ENCODE measurements at places on chromosomes 16 and 17.
A peak's percentile ranks its signal among the peaks of the same experiment; 100 is the strongest.

DNA sequence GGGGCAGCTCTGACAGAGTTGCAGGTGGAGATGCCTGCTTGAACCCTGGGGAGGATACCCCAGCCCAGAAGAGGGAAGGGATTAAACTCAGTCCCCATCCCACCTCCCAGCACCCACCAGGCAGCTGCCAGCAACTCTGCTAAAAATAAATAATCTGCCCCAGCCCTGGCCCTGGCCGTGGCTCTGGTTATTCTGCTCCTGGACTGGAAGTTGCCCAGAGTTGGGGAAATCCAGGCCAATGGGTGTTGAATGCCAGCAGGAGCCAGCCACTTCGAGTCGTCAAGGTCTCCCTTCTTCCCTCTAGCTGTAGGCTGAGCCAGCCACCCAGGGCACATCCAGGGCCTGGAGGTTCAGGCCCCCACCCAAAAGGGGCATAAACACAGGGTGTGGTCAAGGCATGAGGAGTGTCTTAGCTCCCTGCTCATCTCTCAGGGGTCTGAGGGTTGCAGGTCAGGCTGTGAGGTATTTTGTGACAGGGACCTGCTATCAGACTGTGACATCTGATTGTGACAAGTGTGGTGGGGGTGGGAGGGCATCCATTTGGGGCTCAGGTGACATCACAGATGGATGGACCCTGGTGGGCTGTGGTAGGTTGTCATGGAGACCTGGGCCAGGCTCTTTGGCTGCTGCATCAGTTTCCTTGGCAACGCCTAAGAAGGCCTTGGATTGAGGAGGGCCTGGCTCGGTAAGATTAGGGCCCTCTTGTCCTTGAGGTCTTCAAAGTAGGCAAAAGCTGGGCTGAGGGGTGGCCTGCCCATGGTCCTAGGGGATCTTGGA is 1.0 kb upstream of the RRAD start:
- no peak for DNase-seq

DNA sequence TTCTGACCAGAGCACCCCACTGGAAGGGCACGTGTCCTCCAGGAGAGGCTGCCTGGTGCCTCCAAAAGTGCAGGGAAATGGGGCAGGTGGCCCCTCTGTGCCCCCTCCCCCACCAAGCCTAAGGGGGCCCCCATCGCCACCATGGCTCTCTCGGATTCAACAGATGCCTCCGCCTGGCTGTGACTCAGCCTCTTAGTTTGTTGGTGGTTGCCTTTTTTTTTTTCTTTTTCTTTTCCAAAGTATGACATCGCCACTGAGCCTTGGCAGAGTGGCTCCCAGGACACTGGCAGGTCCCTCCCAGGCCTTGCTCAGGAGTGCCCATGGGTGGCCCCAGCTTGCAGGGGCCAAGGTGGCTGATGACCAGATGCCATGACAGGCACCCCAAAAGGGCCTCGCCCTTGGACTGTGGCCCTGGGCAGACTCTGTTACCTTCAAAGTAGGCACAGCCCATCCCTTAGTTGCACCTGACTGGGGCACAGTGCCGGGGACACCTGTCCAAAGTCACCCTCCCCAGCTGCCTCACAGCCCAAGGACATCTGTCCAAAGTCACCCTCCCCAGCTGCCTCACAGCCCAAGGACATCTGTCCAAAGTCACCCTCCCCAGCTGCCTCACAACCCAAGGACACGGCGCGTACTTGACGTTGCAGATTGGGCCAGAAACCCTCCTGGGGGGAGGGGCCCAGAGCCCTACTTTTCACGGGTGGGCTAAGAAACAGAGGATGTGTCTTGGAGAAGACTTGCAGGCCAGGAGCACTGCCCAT is 29.6 kb downstream of the NPTX1 start:
- DNase-seq = no peak

DNA sequence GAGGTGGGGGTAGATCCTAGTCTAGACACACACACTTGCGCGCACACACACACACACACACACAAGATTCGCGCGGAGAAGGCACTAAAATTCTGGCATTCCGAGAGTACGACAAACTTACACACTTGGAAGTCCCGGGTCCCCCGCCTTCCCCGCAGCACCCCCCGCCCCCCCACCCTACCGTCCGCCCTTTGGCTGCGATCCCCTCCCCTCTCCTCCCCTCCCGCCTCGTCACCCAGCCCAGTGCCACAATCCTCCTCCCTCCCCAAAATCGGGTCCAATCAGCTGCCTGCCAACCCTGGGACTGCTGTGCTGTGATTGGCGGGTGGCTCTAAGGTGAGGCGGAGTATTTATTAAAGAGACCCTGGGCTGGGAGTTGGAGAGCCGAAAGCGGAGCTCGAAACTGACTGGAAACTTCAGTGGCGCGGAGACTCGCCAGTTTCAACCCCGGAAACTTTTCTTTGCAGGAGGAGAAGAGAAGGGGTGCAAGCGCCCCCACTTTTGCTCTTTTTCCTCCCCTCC is at the start of gene SOX9:
TSS of gene SOX9 (plus strand) at position 379 of the 522 bp plus-strand sequence. CDS start 372 bp downstream, outside the sequence.
- no peak for DNase-seq

DNA sequence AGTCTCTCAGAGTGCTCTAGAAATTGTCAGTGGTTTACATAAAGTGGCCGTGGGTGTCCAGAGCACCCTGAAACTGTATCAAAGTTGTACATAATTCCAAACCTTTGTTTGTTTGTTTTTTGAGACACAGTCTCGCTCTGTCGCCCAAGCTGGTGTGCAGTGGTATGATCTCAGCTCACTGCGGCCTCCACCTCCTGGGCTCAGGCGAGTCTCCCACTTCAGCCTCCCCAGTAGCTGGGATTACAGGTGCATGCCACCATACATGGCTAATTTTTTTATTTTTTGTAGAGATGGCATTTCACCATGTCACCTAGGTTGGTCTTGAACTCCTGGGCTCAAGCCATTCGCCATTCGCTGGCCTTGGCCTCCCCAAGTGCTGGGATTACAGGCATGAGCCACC is 24.3 kb upstream of the ADGRG1 start:
- no peak for DNase-seq

DNA sequence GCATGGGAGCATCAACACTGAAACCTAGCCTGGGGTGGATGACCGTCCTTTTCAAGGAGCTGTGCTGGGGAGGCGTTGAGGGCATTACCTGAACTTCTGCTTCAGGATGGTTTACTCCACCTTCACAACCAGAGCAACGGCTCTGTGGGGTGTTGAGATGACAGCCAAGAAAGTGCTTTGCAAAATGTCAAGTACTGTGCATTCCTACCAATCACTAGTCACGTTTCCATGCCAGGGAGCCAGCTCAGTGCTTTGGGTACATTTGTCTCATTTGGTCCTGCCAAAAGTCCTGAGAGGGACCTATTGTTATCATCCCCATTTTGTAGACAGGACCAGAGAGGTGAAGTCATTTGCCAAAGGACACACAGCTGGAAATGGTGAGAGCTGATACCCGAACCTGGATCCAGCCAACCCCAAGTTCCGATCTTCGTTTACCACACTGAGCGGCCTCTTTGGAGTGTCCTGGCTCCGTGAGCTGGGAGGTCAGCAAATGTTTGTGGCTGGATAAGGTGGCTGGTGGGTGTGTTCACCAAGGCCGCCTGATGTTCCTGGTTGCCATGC is 61.6 kb downstream of the IRF8 start:
- DNase-seq = no peak

DNA sequence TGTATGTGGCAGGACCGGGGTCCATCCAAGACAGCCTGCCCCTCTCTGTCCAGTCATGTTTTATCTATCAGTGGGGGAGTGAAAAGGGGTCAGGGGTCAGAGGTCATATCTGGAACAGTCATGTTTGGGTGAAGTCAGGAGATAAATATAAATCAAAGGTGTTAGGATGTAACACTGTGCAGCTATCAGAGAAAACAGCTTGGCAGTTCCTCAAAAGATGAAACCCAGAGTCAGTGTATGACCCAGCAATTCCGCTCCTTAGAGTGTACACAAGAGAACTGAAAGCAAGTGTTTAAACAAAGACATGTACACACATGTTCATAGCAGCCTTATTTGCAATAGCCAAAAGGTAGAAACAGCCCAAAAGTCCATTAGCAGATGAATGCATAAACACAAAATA is 361.3 kb downstream of the FOXL1 start:
- DNase-seq = no peak

DNA sequence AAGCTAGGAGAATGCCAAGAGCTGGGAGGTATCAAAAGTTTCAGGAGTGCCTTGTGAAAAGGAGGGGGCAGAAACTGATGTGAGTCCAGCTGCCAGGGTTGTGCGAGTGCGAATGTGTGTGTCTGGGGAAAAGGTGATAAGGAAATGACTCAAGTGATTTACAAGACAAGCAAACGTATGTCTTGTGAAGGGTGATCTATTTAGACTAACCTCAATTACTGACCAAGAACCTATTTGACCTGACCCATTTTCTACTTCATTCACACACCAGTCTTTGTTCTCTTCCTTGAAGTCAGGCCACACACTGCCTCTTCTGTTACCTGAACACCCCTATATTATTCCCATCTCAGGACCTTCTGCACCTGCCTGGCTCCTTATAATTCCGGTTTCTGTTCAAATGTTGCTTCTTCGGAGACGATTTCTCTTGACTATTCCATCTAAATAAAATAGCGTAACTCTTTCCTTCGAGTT is 1.0 kb downstream of the GDE1 start:
- no peak for DNase-seq

DNA sequence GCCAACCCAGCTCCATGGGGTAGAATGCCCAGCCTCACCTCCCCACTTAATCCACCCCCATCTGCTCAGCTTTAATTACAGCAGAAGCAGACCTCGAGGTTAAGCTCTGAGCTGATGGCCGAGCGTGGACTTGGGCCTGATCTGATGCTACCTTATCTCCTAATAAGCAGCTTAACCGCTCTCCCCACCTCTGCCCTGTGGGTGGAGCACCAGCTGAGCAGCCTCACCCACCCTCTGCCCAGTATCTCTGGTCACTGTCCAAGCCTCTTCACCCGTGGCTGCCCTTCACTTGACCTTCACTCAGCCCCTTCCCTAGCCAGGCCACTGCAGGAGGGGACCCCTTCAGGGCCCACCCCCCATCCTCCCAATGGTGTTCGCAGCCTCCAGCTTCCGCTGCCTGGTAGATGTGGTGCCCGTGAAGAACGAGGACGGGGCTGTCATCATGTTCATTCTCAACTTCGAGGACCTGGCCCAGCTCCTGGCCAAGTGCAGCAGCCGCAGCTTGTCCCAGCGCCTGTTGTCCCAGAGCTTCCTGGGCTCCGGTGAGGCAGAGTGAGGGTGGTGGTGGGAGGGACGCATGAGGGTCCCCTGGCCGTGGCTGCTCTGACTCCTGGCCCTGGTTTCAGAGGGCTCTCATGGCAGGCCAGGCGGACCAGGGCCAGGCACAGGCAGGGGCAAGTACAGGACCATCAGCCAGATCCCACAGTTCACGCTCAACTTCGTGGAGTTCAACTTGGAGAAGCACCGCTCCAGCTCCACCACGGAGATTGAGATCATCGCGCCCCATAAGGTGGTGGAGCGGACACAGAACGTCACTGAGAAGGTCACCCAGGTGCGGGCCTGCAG is 6.8 kb downstream of the KCNH6 start:
- DNase-seq = no peak

GRCh38 chr16:66894948-66895688 is 14.8 kb downstream of the PDP2 start:
- peak; percentile 50 for DNase-seq

DNA sequence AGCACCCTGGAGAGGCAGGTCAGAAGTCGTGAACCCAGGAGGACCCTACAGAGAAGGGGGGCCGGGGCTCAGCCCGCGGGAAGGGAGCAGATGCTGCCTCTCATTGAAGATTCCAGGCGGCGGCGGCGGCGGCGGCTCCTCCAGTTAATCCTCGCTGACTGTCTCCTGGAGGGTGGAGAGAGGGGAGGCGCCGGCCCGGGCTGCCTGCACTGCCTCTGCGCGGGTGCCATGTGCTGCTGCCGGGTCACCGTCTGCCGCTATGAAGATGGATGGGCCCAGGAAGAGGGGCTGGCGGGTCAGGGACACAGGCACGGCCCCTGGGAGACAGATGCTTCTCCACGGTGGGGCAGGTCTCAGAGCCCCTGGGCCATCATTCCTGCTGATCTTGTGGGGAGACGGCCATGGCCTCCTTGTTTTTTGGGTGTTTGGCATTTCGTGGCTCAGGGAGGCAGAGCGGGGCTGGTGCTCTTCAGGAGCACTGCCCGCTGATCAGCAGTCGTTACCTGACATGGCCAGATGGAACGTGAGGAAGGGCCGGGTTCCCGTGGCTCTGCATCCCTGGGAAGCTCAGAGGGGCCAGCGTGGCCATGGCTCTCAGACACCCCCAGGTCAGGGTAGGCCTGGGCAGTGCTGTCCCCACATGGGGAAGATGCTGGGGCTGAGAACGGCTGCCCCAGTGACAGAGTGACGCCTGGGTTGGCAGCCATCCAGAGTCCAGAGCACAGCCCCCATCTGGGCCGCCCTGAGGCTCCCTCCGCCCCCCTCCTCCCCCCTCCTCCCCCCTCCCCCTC is 36.1 kb downstream of the GINS2 start:
- DNase-seq = no peak

DNA sequence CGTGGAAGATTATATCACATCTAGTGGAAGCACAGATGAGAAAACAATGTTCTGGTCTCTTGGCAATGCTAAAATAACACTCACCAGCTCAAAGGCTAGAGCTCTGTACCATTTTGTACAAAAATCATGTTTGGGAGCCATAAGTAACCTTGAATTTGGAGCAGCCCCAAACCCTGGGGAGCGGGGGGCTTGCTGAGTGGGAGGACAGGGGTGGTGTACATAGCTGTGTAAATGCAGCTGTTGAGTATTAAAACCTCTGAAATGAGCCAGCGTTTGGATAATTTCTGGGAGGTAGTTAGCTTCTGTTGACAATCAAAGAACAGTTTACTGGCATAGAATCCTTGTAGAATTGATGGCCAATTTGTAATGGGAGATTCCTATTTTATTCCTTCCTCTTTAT is 4.3 kb downstream of the MYH8 start:
- no peak for DNase-seq

DNA sequence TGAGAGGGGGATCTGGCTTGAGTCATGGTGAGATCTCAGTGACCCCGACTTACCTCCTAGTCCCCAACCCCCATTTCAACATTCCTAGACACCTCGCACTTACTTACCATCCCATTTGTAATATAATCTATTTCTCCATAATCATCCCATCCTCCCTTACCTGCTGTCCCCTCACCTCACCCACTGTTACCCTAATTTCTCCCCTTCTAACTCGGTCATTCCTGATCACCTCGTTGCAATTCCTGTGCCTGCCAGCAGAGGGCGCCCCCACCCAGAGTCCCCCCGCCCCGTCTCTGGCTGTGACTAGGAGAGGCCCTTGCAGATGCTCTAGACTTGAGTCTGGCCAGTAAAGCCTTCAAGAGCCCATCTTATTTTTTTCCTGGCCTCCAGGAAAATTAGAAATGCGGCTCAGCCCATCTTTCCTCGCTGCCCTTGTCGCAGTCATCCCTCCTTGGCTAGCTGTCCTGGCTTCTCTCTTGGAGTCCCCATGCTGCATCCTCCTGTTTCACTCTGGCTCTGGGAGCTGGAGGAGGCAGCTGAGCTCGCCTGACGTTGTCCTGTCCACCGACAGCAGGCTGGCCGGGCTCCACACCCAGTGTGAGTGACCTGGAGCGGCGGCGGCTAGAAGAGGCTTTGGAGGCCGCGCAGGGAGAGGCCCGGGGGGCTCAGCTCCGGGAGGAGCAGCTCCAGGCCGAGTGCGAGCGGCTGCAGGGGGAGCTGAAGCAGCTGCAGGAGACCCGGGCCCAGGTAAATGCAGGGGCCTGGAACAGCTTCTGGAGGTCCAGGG is 5.0 kb downstream of the TBKBP1 start:
- peak; percentile 73 for DNase-seq

GRCh38 chr17:46003907-46004748 is 5.1 kb downstream of the STH start:
- DNase-seq = no peak

Measured in CD4-positive, alpha-beta T cell treated with Interleukin-15 for 1 hour (primary cell).